NCI-H2029 (cell line): ENCODE measurements at places on chromosomes 11 and 22.

GRCh38 chr11:96614846-96615245, 225.0 kb downstream of the JRKL start:
- no peak for DNase-seq

DNA sequence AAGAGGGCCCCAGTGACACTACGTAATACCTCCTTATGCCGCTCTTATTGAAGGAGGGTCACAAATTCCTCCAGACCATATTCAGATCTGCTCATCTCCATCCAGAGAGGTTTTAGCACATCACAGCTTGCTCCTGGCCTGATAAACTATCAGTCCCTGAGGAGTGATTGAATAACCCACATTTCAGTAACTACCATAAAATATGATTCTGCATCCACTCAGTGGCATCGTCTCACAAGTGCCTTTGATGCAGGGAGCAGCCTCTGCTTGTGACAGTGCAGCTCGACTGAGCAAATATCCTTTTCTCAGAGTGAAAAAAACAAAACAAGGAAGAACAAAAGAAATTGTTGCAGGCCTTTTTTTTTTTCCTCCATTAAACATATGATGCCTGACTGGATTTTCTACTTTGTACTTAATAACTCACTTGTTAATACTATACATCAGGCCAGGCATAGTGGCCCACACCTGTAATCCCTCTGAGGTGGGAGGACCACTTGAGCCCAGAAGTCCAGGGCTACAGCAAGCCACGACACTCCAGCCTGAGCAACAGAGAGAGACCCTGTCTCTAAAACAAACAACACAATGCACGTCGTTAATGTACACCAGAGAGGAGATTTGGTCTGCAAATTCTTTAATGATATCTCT, 64.5 kb downstream of the DDX10 start:
- DNase-seq: no peak

DNA sequence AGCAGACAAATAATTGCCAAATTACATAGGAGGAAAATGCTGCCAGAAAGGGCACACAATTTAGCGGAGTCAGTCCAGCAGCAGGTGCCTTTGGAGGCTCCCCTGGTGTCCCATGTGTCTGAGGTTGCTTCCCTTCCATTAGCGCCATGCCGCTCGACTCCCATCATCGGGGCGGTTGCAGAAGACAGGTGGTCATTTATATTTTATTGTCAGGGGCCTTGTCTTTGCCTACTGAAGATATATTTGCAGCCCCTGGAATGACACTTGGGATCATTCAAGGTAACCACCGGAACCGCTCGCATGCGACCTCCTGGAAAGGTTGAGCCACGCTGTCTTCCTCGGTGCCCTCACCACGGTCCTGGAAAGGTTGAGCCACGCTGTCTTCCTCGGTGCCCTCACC, 298.3 kb downstream of the TBC1D22A start:
- no peak for DNase-seq

- no peak for DNase-seq
Observed at GRCh38 chr11:116993599-116993998, 104.6 kb downstream of the SIK3 start.

GRCh38 chr11:34380696-34381095, 22.9 kb upstream of the ABTB2 start:
- no peak for DNase-seq

DNA sequence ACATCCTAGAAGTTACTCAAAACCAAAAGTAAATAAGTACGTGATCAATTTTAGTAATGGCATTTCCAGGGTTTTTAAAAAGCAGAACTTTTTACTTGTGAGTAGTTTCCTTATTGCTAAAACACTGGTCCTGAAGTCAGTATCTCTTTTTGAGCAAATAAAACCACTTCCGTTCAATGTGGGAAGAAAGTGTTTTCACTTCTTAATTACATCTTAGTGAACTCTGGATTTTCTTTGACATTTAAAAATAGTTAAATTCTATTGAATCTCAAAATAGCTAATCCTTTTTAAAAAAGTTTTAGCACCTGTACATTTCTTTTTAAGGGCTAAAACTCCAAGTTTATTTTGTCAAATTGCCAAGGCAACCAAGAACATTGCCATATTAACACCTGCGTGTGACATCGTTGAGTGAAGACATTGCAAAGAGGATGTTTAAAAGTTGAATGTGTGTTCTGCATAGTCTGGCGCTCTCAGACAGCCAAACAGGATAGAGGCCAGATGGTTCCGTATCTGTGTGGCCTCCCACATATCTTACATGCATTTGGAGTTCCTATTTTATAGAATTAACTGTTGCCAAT, 17.2 kb upstream of the OR5B21 start:
- no peak for DNase-seq

- DNase-seq: peak; percentile 29
Observed at GRCh38 chr11:119680541-119681360, 48.2 kb downstream of the NECTIN1 start.

GRCh38 chr11:92035488-92035887, 189.1 kb upstream of the FAT3 start:
- DNase-seq: no peak

DNA sequence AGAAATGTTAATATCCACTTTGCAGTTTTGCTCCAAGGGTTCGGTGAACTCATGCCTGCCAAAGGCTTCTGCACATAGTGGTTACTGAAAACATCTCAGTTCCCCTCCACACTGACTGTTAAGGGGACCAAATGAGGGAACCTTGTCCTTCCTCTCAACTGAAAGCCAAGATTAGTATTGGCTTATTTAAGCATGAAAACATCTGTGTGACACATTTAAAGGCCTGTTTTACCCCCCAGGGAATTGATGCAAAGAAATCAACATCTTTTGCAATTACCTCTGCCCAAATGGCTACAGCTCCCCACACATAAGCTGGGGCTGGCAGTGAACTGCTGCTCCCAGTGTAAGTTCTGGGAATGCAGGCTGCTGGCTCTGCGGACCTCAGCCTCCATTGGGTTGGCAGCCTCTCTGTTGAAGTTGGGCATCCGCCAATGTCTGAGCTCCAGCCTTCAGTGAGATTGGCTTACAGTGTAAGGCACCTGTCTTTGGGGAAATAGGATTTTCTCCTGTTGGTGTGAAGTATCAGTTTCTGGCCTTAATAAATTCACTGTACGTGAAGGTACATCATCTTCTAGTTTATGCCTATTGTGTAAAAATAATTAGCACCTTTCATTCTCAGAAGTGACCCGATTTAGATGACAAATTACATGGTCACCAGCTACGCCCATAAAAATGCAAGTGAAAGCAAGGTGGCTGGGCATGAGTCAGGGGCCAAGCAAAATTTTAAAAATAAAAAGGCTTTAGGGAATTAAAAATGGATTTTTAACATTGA, 213.4 kb upstream of the SYN3 start:
- DNase-seq: peak; percentile 73

DNA sequence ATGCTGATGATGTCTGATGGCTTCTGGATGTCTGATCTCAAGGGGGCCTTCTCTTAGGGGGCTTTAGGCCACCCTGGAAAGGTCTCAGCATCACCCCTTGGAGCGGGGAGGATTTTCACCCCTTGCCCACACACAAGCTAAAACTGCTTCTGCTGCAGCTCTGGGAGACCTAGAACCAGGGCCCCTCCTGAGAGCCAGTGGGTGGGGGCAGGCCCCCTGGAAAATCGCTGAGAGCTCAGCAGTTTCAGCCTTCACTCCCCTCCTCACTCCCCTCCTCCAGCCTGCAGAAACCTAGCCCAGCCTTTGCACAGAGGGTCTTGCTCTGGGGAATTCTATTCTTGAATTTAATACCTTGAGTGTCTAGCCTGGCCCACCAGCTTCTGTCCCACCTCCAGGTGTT, 17.2 kb downstream of the CD6 start:
- no peak for DNase-seq

DNA sequence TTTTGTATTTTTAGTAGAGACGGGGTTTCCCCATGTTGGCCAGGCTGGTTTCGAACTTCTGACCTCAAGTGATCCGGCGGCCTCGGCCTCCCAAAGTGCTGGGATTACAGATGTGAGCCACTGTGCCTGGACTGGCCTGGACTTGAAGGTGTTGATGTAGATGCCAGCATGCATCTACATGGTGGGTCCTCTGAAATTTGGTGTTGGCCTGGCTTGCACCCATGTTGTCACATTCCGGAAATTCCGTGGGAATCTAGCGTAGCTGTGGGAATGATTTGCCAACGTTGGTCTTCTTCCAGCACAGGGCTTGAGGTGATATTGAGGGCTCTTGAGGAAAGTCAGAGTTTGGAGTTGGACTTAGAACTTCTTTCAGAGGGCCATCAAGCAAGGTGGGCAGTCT, 6.5 kb downstream of the PACS1 start:
- DNase-seq: no peak

- no peak for DNase-seq
Observed at GRCh38 chr11:89458716-89459115, 32.5 kb downstream of the NOX4 start.

GRCh38 chr11:78438298-78438975, 20.8 kb upstream of the GAB2 start:
- DNase-seq: no peak

DNA sequence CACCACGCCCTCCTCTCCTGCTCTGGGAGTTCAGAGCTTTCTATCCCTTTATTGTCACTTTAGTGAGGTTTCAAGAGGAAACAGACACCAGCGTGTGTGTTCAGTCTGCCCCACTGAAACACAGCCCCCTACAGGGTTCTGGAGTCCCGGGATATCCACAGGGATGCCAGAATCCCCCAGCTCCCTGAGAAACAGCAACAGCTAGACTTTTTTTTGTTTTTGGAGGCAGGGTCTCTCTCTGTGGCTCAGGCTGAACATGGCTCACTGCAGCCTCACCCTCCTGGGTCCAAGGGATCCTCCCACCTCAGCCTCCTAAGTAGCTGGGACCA, 10.4 kb downstream of the SULT4A1 start:
- no peak for DNase-seq

DNA sequence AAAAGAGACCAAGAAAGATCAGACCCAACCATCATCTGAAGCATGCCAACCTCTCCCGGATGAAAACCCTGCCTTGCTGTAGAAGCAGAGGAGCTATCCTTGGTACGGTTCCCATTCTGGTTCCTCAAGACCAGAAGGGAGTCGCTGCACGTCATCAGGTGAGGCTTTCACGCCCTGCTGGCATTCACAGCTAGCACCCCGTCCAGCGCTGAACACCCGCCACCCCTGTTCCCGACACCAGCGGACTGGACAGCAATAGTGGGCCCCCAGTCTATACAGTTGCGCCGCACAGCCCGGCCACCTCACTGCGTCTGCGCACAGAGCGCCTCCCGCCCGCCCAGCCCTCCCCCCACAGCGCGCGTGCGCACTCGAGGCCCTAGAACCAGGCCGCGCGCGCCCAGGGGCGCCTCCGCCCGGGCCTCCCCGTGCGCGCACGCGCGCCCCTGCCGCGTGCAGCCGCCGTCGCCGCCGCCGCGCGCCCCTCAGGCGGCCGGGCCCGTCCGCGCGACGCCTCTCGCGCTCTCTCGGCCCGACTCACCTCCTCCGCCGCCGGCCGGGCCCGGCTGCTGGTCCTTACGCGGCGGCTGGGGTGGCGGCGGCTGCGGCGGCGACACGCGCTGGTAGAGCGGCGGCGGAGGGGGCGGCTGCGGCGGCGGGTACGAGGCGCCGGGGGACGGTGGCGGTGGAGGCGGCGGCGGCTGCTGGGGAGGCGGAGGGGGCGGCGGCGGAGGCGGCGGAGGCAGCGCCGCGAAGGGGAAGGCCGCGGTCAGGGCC, 706 bp downstream of the SF1 start:
- DNase-seq: peak; percentile 72

- DNase-seq: no peak
Observed at GRCh38 chr11:77003963-77004362, 30.2 kb upstream of the B3GNT6 start.

DNA sequence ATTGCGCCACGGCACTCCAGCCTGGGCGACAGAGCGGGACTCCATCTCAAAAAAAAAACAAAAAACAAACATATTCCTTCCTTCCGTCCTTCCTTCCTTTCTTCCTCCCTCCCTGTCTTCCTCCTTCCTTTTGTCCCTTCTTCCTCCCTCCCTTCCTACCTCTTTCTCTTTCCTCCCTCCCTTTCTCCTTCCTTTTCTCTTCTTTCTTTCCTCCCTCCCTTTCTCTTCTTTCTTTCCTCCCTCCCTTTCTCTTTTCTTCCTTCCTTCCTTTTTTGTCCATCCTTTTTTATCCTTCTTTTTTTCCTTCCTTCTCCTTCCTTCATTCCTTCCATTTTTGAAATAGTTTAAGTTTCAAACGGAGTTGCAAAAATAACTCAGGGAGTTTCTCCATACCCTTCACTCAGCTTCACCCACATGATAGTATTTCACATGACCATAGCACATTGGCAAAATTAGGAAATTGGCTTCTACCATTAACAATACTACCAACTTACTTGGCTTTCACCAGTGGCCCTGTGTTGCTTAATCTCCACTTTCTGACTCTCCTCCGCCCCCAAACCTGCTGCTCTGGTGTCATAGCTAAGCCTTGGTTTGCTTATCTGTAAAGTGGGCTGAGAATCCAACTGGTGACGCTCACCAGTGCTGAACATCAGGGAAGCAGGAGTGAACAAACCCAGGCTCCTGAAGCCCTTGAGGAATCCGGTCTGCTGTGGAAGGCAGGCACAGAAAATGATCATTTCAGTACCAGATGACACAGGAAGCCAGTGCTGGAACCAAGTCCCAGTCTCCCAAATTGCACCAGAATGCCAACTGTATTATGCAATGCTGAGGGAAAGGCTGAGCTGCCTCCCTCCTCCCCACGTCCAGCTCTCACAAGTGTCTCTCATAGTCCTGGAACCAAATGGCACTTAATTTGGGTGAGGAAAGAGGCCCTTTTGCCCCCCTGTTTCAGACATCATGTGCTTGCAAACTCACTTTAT, 17.2 kb upstream of the CRYBB3 start:
- DNase-seq: no peak

- no peak for DNase-seq
Observed at GRCh38 chr11:746289-747157, 741 bp upstream of the TALDO1 start.

DNA sequence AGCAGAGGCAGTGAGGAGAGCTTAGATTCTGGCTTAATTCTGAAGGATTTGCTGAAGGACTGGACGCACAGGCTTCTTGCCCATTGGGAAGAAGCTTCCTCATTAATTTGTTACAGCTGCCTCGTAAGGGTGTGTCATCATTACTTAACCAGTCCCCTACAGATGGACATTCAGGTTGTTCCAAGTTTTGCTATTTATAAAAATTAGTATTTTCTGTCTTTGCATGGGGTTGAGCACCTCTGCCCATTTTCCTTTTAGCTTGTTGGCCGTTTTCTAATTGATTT, 38.1 kb downstream of the CAPN1 start:
- DNase-seq: no peak
